ENCODE measurements at places on chromosomes 16 and 17.

- DNase-seq, result no peak
Observed at GRCh38 chr17:13265311-13265710, 247.5 kb upstream of the ELAC2 start.

- DNase-seq, result no peak
Observed at GRCh38 chr17:77892469-77893143, 65.9 kb upstream of the TNRC6C start.

DNA sequence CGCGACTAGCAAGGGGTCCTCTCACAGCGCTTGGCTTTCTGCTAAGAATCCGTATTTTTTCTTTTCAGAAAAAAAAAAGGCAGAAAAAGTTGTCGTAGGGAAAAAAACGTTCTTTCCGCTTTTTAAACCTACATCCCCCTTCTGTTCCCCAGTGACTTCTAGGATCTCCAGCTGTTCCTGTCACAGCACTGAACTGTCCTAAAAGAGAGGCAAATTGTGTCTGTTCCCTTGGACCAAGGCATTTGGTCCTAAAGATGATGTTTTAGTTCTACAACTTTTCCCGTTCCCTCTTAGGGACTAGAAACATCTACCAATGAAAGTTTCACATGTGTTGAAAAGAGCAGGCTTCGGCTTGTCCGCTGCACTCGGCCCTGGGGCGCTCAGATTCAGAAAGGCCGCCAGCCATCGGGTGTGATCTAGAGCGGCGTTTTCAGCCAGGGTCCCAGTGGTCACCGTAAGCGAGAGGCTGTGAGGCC lies 100.7 kb upstream of the CHMP6 start:
- no peak for DNase-seq

DNA sequence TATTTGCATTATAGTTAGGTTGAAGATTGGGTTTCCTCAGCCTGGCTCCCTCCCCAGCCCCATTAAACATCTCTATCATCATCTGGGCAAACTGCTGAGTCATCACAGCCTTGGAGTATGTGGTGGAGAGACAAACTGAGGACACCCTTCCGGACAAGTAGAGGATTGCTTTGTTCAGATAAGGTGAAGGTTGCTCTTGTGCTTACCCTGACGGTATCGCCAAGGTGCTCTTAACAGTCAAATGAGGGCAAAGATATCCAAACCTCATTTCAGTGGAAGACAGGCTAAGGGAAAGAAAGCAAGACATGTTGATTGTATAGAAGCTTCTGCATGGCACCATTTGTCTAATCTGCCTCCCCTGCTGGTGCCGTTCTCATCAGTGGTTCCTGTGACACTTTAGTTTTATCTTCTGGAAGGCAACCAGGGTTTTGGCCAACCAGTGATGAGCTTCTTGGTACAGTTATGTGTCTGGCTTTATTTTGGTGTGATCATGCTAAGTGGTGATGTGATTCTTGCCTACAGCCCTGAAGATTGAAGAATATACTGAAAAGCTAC lies 56.9 kb upstream of the LGALS9 start:
- DNase-seq, result no peak

DNA sequence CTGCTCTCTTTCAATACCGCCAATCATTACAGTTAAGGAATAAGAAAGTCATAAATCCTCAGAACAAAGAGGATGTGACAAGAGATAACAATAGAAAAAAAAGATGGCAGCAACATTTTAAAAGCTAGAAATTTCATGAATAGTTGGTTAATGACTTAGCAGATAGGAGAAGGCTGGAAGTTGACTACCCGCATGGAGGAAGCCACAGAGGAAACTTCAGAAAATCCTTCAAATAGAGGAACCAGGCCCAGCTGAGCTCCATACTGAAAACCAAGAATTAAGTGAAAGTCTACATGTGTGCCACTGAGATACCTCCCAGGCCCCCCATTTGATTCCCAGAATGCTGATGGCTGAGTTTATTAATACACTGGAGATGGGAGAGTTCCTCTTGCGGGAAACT lies 109.3 kb downstream of the GSG1L start:
- no peak for DNase-seq

DNA sequence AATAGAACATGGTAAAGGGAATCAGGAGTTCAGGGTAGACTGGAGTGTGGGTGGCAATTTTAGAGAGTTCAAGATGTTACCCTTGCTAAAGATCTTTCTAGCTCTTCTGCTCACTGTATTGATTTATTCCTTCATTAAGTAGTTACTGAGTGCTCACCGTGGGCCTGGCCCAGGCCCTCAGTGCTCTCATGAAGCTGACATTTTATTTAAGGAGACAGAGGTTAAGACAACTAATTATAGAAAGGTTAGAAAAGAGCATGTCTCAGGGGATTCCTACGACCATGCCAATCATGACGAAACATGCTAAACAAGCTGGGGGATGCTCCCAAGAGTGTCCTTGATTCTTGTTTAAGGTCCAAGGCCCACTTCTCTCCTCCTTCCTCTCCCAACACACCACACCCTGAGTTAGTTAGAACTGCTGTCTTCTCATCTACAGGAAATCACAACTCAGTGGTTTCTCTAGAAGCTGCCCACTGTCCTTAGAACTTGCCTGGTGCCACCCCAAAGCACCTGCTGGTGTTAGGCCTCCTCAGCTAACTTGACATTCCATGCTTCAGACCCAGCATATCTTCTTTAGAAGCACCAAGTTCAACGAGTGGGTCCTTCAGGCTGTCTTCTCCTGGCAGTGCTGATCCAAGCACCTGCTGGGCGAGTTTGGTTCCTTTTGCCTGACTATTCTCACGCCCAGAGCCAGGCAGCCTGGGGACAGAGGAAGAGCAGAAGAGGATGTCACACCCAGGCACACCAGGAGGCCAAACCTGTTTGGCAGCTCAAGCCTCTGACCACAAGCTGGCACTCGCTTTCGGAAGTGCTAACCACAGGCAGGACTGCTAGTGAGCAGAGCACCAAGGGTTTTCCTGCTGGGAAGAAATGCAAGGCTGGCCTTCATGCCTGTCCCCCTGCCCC lies 79.0 kb downstream of the GAS7 start:
- no peak for DNase-seq

DNA sequence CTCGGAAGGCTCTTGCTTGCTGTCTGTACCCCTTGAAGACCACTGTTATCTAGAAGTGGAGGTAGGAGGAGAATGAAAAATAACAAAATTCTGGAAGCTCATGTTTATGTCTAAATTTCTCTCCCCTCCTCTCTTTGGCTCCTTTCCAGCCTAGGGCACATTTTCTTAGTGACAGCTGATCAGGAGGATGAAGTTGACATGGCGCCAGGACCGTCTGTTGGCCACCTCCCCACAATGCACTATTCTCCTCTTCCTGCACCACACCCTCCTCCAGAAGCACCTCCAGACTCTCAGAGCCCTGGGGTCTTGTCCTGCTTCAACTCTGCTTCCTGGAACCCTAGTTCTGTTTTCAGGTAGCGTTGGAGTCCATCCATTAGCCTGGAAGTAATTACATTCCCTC lies 25.5 kb upstream of the SSTR2 start:
- DNase-seq, result no peak
